ENCODE measurements at places on chromosomes 2 and 18.

DNA sequence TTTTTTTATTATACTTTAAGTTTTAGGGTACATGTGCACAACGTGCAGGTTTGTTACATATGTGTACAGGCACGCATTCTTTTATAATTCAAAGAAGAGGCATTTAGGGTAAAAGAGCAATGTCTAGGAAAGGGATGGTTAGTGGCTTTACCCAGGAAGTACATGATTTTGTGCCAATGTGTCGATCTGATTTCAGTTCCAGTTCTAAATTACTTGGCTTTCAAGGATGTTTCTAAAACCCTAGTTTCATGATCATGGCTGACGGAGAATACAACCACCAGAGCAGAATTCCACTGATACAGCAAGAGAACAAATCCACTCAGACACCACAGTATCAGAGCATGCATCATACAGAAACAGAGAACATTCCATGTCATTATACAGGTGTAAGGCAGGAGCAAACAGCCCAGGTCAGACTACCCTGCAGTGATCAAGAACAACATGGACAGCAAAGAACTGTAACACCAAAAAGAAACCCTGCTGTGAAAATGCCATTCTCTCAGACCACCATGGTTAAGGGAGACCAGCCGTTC lies 116.7 kb upstream of the STK17B start:
- DNase-seq, result no peak

DNA sequence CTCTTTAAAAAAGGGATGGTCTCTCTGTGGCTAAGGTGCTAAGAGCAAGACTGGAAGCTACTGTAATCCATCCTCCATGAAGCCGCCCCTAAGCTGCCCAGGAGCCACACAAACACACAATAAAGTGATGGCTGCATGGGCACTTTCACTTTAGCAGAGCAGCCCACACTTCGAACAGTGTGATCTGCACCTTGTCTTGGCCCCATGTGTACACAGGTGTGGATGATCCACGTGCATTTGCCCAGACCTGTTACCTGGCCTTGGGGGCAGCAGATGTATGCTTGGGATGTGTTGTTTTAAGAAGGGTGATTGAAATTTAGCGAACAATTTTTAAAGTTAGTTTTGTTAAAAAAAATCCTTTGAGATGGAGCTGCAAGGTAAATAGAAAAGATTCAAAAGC lies 39.9 kb downstream of the TMEM178A start:
- DNase-seq, result no peak

DNA sequence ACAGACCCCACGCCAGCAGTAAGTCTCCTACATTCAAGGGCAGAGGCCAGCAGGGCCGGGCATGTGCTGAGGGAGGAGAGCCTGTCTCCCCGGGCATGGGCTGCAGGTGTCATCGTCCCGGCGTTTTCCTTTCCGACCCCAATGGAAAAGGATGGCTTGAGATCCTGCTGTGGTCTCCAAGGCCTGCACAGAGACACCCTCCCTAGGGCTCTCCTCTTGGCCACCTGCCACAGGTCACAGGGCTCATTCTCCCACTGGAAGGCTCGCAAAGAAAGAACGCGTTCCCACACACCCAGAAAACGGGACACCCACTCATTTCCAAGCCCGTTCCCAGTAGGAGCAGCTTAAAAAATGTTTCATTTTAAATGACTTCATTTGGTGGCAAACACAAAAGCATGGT lies 41.0 kb downstream of the DIPK1C start:
- no peak for DNase-seq

- peak; percentile 8 for DNase-seq
Observed at GRCh38 chr2:169822785-169823392, 1.8 kb downstream of the METTL5 start.

DNA sequence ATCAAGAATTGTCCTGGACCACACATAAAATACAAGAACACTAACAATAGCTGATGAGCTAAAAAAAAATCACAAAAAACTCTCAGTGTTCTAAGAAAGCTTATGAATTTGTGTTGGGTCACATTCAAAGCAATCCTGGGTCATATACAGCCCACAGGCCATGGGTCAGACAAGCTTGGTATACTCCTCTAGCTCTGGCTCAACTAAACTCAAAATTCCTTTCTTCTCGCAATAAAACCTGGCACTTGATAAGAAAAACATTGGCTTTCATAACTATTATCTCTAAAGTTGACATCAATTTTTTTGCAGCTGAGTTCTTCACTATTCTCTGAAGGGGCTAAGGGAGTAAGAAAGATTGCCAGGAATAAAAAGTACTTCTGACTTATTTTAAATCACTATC lies 38.3 kb downstream of the FBXO48 start:
- no peak for DNase-seq

GRCh38 chr2:231866450-231866849 lies 59.7 kb downstream of the NPPC start:
- no peak for DNase-seq

- peak; percentile 83 for DNase-seq
Observed at GRCh38 chr18:57839942-57840381, 36.8 kb upstream of the ATP8B1 start.

GRCh38 chr18:45836242-45837205 lies 11.0 kb downstream of the SIGLEC15 start:
- DNase-seq, result no peak

GRCh38 chr2:1773883-1774282 lies 29.6 kb upstream of the PXDN start:
- DNase-seq, result no peak

DNA sequence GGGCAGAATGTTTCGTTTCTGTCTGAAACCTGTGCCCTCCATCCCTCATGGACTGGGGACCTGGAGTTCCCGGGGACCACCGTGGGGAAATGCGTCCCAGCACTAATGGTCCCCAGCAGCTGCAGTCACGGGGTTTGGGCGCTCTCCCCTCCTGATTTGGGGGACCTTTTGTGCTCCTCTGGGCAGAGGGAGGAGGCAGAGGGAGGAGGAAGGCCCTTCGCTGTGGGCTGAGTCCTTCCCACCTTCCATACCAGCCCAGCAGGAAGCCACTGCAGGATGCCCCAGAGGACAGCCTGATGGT lies 3.2 kb downstream of the GPR35 start:
- DNase-seq, result no peak

All from fibroblast of skin of right biceps (primary cell).